Endodermal cell (in vitro differentiated cells): ENCODE measurements at places on chromosomes 3 and 15. TPM values are rescaled to one million over a fixed set of nuclear protein-coding genes. Genes with fewer than 3 reads are reported as not detected.

The SIDT1 gene
- total RNA-seq = not detected in 3 replicates

The RETNLB gene
- total RNA-seq = not detected in 3 replicates

The BLOC1S6 gene
- 41.2 to 55.4 TPM (median 43.3 TPM) in 3 replicates for total RNA-seq

The CYP1A1 gene
- not detected in 2 replicates for total RNA-seq

The ELP6 gene
- 41.9 and 43.8 TPM in 2 replicates for total RNA-seq

DNA sequence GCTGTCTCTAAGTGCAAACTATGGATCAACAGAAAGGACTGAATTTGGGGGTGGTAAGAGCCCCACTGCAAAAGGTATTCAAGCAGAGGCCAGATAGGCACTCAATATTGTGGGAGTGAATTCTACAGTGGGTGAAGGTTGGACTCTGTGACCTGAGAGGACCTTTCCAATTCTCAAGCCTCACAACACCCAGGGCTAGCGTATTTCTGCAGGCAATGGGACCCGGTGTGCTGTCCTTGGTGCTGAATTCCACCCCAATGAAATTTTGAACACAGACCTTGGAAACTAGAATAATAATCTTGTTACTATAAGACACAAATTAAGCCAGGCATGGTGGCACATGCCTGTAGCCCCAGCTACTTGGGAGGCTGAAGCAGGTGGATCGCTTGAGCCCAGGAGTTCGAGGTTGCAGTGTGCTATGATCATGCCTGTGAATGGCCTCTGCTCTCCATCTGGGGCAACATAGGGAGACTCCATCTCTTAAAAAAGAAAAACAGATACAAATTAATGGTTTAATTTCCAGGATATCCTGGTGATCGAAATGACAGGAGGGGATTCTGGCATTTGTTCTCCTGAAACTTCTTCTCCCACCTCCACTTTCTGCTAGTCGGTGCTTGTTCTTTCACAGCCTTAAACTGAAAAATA lies 135.4 kb downstream of the RAB11A start:
- H3K27me3 ChIP-seq = no peaks in the 10 kb centered on the region
- no peaks in the 10 kb centered on the region for H3K36me3 ChIP-seq
- H3K27ac ChIP-seq = no peak overlapping the region
- H3K4me1 ChIP-seq = no peaks in the 10 kb centered on the region

DNA sequence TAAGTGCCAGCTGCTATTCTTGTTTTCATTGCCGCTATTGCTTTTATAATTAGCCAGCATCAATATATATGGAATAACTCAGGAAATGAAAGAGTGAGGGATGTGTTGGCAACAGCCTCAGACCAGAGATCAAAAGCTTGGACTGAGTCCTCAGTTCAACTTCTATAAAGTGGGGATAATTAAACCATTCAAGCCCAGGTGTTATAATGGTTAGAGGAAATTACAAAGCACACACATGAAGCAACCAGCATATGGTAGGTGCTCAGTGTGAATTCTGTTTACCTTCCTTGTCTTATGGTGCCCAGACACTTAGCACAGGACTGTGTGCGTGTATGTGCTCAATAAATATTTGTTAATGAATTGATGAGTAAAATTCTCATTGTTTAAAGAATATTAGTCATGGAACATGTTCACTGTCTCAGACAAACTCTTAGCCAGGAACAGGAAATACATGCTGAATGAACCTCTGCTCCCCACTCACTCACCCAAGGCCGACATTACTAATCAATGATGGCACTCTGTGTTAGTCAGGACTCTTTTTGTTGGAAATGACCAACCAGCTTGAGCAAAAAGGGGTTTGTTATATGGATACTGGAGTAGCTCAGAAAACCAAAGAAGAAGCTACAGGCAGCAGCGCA lies 16.7 kb upstream of the CCDC174 start:
- H3K27me3 ChIP-seq = peaks cover 31% of the 10 kb centered on the region
- peaks cover 6% of the 10 kb centered on the region for H3K4me1 ChIP-seq
- H3K36me3 ChIP-seq = no peaks in the 10 kb centered on the region
- H3K4me3 ChIP-seq = no peak overlapping the region

- peak; percentile 50 for DNase-seq
- H3K27ac ChIP-seq = no peak overlapping the region
- H3K27me3 ChIP-seq = no peaks in the 10 kb centered on the region
- H3K36me3 ChIP-seq = peaks cover 40% of the 10 kb centered on the region
Observed at GRCh38 chr3:47961815-47962606, 54.2 kb downstream of the MAP4 start.

- no peaks in the 10 kb centered on the region for H3K36me3 ChIP-seq
- DNase-seq = peak; percentile 94
- H3K4me1 ChIP-seq = no peaks in the 10 kb centered on the region
- H3K4me3 ChIP-seq = no peak overlapping the region
- H3K27ac ChIP-seq = no peak overlapping the region
- H3K27me3 ChIP-seq = no peaks in the 10 kb centered on the region
Observed at GRCh38 chr3:69120879-69121464, 1.4 kb downstream of the LMOD3 start.

GRCh38 chr15:96627031-96627568 lies 296.6 kb downstream of the NR2F2 start:
- no peaks in the 10 kb centered on the region for H3K27me3 ChIP-seq
- no peak overlapping the region for H3K4me3 ChIP-seq
- peak overlapping the region; percentile 29 for H3K27ac ChIP-seq
- peaks cover 5% of the 10 kb centered on the region for H3K4me1 ChIP-seq
- DNase-seq = peak; percentile 43

DNA sequence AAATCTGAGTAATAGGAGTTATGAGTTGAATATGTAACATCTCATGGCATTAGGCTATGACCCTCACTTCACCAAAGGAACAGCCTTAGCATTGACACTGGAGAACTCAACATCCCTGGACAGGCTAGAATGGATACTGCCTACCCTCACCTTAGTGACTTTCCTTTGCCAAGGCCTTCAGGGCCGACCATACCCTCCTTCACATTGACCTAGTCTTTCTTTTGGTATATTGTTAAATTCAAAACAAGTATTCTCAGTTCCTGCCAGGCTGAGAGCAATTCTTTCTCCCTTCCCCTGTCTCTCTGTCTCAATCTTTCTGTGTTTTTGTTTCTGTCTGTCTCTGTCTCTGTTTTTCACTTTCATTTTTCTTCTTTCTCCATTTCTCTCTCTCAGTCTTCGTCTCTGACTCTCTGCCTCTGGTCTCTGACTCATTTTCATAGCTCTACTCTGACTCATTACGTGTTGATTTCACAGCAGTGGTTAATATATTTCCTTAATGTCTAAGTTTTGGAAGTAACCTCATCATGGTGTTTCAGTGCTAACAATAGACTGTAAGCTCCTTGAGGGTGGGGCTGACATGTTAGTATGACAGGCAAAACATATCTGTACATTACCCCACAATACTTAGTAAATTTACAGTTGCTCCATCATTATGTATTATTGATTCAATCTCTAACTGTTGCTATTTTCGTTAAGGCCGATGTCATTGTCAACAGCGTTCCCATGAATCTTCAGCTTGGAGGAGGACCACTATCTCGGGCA lies 32.5 kb downstream of the PARP15 start:
- H3K27ac ChIP-seq = no peak overlapping the region
- H3K27me3 ChIP-seq = no peaks in the 10 kb centered on the region
- no peak overlapping the region for H3K4me3 ChIP-seq
- no peaks in the 10 kb centered on the region for H3K36me3 ChIP-seq
- no peaks in the 10 kb centered on the region for H3K4me1 ChIP-seq
